ENCODE measurements at places on chromosomes 16 and 17.

DNA sequence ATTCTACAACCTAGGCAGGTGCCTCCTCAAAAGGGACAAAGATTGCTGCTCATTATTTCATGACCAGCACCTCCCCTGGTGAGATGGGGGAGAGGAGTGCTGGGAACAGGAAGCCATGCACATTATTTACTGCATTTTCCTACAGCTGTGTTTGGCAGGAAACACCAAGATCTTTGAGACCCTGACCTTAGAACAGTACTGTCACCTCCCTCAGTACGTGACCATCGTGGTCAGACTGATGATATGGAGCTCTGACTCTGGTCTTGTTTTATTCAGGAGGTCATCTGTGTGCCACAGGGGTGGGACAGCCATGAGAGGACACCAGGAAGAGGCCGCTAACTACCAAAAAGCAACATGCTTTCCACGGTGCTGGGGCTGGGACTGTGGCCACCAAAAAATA lies 37.4 kb downstream of the USP22 start:
- no peak for DNase-seq

- DNase-seq = no peak
Measured at GRCh38 chr17:82743344-82744219, 8.2 kb downstream of the FN3K start.

DNA sequence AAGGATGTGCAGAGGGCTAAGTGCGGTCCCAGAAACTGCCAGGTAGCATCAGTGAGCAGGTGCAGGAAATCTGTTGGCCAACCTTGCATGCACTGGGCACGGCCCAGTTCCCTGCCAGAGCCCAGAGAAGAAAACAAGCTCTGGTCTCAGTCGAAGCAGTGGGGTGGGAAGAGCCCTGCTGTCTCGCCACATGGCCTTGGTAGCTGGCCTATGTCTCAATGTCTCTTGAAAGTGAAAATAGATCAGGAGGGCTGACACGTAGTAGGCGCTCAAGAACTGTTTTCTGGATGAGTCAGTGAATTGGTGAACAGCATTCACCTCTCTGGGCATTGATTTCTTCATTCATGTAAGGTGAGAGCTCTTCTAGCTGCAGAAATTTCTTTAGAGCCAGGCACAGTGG lies 90.4 kb downstream of the MARF1 start:
- no peak for DNase-seq

DNA sequence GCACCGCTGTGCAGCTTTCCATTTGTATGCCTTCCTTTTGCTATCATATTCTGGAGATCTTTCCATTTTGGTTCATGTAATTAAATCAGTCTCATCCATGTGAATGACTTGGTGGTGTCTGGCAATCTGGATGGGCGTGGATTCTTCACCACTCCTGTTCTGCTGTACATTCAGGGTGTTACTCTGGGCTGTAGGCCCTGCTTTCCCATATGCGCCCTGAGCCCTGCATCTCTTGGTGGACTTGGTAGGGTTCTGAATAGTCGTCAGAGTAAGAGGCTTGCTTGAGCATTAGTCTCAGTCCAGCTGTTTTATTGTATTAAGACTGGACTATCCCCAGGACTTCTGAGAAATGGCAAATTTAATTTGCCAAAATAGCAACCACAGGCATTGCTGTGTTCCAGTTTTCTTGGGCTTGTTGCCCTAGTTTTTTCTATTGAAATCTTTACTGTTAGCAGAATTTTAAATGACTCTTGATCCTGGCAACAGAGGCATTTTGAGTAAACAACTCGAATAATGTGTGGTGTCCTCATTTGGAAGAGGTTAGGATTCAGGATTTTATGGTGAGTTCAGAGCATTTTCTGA lies 14.9 kb downstream of the BANP start:
- DNase-seq = no peak

- DNase-seq = no peak
Measured at GRCh38 chr16:10312784-10313724, 72.8 kb upstream of the ATF7IP2 start.
